ENCODE measurements at places on chromosomes 2 and 18.
A peak's percentile ranks its signal among the peaks of the same experiment; 100 is the strongest.

DNA sequence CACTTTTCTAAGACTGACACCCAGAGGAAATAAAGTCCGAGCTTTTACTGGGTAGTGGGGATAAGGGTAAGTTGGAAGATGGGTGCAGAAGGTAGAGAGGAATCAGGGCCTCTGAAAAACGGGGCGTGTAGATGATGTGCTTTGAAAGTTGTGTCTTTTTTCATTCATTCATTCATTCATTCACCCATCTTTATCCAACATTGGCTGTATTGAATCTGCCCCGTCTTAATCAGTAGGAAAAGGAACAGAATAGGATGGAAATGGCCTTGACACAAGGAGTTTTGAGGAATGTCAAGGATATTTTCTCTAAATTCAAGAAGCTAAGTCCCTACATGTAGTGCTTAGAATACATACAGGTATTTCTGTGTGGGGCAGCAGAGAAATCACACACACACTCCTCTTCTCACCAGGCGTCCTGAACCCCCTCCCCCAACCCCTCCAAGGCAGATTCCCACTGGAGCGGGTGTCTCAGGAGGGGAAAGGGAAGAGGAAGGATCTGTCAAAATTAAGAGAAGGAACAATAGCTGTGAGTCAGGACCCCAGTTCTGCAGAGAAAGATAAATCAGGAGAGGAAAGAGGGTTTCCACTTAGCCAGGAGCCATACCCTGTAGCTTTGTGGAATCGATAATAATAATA is 13.9 kb downstream of the DYSF start:
- DNase-seq: no peak

GRCh38 chr2:202148515-202149154 is 75.6 kb downstream of the KIAA2012 start:
- no peak for DNase-seq

DNA sequence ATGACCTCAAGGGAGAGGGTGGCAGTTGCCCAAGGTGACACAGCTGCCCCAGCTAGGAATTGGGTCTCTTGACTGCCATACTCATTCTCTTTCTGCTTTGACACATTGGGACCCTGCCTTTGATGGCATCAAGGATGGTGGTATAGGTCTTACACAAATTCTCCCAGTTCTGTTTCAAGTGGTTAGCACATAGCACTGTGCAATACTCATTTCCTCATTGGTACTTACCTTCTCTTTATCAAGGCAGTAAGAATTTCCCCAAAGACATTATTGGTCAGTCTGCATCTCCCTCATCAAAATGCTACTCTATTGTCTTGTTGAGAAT is 35.9 kb upstream of the CCDC93 start:
- DNase-seq: no peak

DNA sequence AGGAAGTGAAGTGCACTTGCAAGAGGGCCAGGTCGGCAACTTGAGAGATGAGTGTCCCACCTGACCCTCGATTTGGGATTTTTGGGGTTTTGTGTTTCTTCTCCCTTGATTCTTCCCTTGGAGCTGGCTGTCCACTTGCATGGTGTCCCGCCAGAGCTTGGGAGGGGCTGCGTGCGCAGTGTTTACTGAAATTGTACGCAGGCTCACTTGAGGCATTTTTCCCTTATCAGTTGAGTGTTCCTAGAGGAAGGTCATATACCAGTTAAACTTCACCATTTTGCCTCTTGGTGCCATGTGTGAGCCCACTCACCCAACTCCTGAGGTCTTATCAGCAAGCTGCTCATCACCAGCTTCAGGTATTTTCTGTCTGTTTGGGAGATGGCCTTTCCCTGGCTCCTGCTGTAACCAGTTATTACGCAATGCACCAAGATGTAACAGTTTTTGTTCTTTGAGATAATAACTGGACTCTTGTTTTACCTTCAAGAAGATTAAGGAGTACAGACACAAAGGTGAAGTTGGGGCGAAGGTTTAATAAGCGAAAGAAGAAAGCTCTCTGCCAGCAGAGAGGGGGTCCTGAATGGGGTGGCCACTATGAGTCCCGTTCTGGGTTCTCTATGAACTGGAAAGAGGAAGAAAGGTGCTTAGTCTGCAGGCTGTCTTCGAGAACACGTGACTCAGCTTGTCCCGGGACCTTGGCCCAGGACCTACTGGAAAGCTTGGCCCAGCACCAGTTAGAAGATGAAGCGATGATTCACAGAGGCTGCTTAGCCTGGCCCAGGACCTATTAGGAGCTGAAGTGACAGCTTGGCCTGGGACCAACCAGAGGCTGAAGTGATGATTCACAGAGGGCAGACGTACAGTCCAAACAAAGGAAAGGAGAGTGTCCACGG is 21.5 kb upstream of the TXNL4A start:
- no peak for DNase-seq

- DNase-seq: no peak
Observed at GRCh38 chr2:64524604-64525316, 632 bp downstream of the AFTPH start.

GRCh38 chr2:207813221-207813916 is 43.7 kb upstream of the FZD5 start:
- DNase-seq: peak; percentile 94

- DNase-seq: no peak
Observed at GRCh38 chr2:63522950-63523349, 65.3 kb downstream of the WDPCP start.

DNA sequence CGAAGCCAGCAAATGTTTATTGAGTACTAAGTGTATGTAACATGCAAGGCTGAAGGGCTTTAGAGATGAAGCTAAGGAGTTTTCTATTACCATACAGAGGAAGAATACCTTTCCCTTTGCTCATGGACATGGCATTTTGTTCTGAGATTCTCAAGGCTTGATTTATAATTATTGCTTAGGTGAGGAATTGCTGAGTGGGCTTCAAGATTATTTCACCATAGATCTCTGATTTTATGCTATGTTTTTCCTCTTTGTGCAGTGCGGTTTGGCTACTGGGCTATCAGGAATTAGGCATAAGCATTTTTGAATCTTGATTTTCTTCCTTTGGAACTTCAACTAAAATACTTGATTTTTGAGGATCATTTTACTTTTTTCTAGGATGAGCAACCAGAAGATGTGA is 42.5 kb downstream of the VRK2 start:
- DNase-seq: no peak
